Activated CD8-positive, alpha-beta T cell treated with anti-CD3 and anti-CD28 coated beads, Interleukin-2, amount 10 ng/mL, durations not matched to agents 7 days and 5 days (primary cell): ENCODE measurements at places on chromosomes 7 and 10. TPM values are rescaled to one million over a fixed set of nuclear protein-coding genes. Genes with fewer than 3 reads are reported as not detected.

The CH25H gene
- not detected for total RNA-seq

The TRIM73 gene
- total RNA-seq = 8.2 TPM

The NOC3L gene
- total RNA-seq = 22.2 TPM

The RTKN2 gene
- total RNA-seq = 2.6 TPM

The DOCK1 gene
- not detected for total RNA-seq
